Amniotic stem cell (primary cell): ENCODE measurements at places on chromosomes 6 and 20.

- no peak for DNase-seq
Measured at GRCh38 chr6:32168350-32168749, 4.0 kb downstream of the EGFL8 start.

GRCh38 chr6:24720131-24720603, 1.2 kb upstream of the C6orf62 start:
- peak; percentile 14 for DNase-seq

- no peak for DNase-seq
Measured at GRCh38 chr6:134724771-134725340, 225.0 kb downstream of the ALDH8A1 start.

- no peak for DNase-seq
Measured at GRCh38 chr20:43584448-43585136, 6.1 kb upstream of the IFT52 start.

DNA sequence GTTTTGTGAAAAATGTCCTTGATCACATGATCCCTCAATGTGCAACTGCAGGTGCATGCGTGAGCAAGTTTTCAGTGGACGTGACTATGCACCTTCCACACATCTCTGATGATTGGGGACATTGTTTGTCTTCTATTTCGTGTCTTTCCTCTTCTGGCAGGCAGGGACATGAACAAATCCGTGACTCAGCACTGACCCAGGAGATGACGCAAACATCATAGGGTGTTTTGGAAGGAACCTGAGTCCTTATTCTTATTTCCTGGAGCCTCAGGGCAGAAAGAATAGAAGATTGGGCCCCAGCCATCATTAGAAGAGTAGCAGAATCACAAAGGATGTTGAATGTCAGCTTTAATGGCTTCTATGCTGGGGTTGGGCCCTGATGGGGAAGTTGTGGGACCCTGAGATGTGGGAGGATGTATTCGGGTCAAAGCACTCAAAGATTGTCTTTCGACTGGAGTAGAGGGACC, 11.9 kb upstream of the SIRPD start:
- DNase-seq = no peak

GRCh38 chr20:43844778-43845614, 69.7 kb upstream of the TOX2 start:
- peak; percentile 82 for DNase-seq

- no peak for DNase-seq
Measured at GRCh38 chr6:130666786-130667185, 160.4 kb upstream of the SMLR1 start.

GRCh38 chr6:38161331-38161730, 341.8 kb downstream of the ZFAND3 start:
- DNase-seq = no peak
